ENCODE measurements at places on chromosomes 13 and 19.

DNA sequence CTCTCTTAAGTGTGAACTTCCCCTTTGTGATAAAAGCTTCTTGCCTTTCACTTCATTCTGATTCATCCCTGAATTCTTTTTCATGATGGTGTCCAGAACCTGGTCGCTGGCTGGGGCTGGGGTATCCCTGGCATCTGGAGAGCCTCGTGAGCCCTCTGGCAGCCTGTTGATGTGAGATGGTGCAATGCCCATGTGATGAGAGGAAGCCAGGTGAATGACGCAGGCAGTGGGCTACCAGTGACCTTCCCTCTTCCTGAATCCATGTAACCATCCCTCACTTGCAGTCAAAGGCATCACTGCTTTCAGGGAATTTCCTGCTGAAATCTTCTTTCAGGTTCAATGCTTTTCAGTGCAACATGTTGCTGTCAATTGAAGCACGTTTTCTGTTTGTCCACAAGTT lies 158.6 kb upstream of the SLC10A2 start:
- no peak for DNase-seq

DNA sequence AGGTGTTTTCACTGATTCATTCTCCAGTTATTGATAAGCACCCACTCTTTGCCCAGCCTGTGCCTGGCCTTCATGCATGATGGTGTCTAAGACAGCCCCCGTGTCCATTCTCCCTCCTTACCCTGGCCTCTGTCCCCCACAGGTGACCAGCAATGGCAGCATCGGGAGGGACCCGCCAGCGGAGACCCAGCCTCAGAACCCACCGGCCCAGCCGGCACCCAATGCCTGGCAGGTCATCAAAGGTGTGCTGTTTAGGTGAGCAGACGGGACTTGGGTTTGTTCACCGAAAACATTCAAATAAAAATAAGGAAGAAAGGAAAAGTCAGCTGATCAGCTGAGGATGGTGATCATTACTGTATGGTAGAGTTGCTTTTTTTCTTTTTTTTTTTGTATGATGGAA lies 6.6 kb downstream of the CLPTM1 start:
- no peak for DNase-seq

DNA sequence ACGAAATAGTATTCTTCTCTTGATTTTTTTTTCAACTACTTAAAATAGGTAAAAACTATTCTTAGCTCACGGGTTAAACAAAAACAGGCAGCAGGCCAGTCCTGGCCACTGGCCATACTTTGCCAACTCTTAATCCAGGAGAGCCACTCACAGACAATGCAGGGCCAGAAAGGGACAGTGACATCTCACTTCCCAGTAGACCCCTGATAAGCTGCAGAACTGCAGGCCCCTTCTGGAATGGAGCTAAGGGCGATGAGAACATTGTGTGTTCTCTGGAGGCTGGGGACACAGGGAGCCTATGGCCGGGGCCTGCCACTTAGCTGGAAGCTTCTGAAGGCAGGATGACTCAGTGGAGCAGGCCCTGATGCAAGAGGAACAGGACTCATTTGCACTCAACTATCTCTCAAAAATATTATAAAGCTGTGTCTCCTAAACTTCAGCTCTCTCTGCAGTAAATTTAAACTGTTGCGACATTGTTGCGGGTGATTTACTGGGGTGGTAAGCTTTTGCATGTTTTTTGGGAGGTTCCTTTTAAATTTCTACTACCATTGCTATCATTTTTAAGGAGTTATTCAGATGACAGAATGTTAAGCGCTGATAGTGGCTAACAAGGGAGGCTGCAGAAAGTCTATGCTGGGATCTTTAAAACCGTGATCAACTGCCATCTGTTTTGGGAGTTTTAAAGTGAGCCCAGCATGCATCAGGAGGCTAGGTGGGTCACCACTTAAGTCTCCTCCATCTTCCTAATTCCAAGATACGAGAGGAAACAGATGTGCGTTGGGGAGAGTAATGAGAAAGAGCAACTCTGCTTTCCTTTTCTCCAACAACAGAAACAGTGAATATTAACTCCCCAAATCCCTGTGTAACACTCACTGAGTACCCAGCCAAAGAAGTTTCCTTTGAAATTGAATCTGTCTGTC lies 33.2 kb upstream of the KATNAL1 start:
- no peak for DNase-seq

GRCh38 chr13:66943530-66943929 lies 286.6 kb downstream of the PCDH9 start:
- DNase-seq = no peak

GRCh38 chr19:39792999-39793546 lies 14.4 kb downstream of the LEUTX start:
- DNase-seq = peak; percentile 78

- peak; percentile 72 for DNase-seq
Observed at GRCh38 chr19:33771384-33772101, 25.1 kb upstream of the KCTD15 start.

DNA sequence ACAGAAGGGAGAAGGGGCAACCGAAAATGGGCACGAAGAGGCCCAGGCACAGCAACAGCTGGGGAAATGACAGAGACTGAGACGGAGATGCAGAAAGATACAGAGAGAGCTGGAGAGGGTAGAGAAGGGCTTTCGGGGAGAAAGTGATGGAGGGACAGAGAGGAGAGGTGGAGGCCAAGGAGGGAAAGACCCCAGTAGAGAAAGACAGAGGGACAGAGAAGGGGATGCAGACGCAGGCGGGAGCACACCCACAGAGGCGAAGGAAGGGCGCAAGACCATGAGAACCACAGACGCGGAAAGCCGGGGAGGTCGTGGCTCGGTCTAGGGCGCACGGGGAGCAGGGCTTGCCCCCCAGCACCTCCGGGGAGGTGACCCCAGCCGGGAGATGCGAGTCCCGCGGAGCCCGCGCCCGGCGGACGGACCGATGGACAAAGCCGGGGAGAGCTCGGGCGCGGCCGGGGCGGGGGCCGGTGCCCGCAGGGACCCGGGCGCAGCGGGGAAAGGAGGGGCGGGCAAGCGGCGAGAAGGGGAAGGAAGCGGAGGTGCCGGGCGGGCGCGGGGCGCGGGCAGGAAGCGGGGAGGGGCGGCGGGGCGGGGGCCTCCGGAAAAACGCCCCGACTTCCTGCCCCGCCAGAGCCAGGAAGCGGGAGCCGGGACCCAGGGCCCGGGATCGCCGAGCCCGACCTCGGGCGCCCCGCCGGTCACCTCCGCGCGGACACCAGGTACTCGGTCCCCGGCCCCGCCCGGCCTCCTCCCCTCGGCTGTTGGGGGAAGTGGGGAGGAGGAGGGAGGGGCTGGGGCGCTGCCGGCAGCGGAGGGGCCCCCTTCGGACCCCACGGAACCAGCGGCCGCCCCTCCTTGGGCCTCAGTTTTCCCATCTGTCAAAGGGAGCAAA lies at the start of gene ARHGEF1:
Gene ARHGEF1, plus strand, starts transcription at position 617 of the 895 bp plus-strand sequence. CDS start 4,899 bp downstream, outside the sequence.
- DNase-seq = peak; percentile 68

DNA sequence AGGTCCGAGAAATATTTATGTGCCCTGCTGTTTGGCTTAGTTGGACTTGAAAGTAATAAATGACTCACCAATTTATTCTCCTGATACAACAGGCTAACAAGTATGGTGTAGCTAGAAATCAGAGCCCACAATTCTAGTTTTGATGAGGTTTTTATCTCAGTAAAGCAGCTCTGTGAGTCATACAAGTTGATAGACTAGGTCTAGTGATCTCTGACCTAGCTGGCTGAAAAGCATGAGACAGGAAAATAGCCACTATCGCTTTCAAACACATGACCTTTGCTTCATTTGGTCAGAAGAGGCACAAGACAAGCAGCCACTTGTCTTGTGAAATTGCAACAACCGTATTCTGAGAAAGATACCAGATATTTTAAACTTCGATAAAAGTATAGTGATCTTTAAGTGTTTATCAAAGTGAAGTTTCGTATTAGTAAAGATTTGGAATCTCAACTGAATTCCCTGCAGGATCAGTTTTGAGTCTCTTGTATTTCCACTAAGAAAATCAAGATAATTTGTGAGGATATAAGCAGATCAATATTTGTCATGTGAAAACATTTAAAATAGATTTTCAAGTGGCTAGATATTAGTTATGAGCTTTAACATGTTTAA lies 126.7 kb downstream of the MAB21L1 start:
- no peak for DNase-seq

Data from activated CD4-positive, alpha-beta T cell treated with anti-CD3 and anti-CD28 coated beads, Interleukin-2, amount 10 ng/mL, durations not matched to agents 7 days and 5 days (primary cell).